ENCODE measurements at places on chromosomes 12 and 14. TPM values are rescaled to one million over a fixed set of nuclear protein-coding genes. Genes with fewer than 3 reads are reported as not detected.

GRCh38 chr12:130603396-130603965 is 112.6 kb downstream of the RIMBP2 start:
- no peak for DNase-seq

- DNase-seq: no peak
Measured at GRCh38 chr12:121949648-121950397, 31.4 kb downstream of the CFAP251 start.

DNA sequence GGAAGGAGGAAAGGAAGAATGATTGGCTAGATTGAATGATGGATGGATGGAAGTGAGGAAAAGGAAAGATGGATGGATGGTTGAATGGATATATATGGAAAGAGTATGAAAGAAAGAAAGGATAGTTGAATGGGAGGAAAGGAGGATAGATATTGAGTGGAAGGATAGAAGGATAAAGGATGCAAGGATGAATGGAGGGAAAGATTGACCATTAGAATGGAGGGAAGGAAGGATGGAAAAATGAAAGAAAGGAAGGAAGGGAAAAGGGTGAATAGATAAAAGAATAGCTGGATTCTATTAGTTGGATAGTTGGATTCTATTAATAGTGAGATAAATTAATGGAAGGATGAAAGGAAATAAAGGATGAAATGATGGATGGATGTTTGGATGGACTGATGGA is 105.9 kb downstream of the CALM1 start:
- DNase-seq: no peak

GRCh38 chr12:20555771-20556170 is 139.4 kb upstream of the SLCO1C1 start:
- no peak for DNase-seq

The GALNT9 gene
- not detected for total RNA-seq

DNA sequence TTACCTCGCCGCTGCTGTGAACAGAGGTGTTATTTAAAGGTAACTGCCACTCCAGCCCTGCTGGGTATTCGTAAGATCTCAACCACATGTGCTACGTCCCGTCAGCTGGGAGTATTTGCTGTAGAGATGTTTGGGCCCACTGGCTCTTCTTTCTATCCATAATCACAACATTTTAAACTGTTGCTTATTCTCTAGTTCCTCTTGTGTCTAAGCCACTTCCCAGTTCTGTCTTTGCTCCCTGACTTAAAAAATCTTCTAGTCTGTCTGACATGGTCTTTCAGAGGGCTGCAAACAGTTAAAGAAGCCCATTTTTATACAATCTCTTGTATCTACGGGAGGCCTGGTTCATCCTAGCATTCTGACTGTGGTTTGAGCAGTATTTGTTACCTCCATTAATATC is 33.2 kb upstream of the HELB start:
- no peak for DNase-seq

The IL26 gene
- total RNA-seq: not detected

DNA sequence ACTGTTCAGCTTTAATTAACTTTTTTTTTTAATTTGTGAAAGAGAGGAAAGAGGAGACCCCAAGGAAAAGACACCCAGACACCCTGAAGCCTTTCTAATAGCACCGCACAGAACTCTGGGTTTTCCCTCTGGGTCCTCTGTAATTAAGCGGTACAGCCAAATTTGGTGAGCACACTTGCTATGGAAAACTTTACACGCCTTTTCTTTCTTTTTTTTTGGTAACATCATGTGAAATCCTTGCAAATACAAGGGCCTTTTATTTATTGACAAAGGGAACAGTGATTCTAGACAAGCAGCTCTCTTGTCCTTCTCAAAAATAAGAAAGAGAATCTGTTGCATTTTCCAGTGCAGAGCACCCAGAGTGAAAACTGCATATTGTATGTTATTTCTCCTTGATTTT is 44.4 kb upstream of the CPM start:
- DNase-seq: no peak

The TGM1 gene
- 5.4 TPM for total RNA-seq

GRCh38 chr12:103956509-103957027 is 9.1 kb upstream of the TDG start:
- no peak for DNase-seq

- no peak for DNase-seq
Measured at GRCh38 chr12:67811437-67812361, 163.2 kb downstream of the DYRK2 start.

The SALL2 gene
- total RNA-seq: 15.9 TPM

DNA sequence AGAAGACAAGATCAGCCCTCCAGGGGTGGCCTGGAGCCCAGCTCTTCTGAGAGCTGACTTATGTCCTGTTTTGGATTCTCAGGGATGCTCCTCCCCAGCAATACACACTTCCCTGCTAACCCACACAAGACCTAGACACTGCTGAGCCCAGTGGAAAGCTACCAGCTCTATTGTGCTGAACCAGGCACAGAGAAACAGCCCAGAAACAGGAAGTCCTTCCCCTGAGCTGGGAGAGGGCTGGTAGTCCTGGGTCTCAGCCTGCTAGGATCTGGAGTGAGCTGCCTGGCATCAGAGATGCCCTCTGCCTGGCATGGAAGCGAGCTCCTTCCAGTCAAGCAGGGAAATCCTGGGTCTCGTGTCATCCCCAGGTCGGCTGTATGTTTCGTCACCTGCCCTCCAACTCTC is 1.2 kb upstream of the LAG3 start:
- DNase-seq: peak; percentile 41

All from OCI-LY7 (cell line).